Fibroblast of skin of abdomen (primary cell): ENCODE measurements at places on chromosomes 11 and 22.

DNA sequence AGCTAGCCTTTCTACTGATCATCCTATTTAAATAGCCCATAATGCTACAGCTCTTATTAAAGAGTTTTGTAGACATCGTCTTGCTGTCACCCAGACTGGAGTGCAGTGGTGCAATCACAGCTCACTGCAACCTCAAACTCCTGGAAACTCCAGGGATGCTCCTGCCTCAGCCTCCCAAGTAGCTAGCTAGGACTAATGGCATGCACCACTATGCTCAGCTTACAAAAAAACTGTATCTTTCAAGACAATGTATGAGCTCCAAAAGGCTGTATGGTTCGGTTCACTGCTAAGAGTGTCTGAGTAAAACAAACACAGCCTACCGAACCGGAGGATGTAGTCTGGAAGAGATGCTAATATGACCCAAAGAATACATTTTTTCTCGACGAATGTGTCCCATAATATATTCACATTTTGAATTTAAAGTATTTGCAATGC, 2.6 kb downstream of the TAF1D start:
- DNase-seq, result no peak

DNA sequence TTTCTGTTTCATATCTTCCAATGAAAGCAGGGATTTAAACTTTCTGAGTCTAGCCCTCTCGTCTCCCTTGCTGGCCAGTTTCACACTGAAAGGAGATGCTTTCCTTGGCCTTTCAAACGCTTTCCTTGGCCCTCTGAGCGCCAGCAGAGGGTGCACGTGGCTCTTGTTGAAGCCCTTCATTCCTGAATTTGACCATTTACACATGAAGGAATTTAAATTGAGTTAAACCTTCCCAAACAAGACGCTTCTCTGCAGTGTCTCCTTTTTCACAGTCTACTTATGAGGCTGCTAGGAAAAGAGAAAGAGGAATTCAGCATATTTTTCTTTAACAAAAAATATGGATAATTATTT, 21.6 kb downstream of the NNMT start:
- DNase-seq, result peak; percentile 65

DNA sequence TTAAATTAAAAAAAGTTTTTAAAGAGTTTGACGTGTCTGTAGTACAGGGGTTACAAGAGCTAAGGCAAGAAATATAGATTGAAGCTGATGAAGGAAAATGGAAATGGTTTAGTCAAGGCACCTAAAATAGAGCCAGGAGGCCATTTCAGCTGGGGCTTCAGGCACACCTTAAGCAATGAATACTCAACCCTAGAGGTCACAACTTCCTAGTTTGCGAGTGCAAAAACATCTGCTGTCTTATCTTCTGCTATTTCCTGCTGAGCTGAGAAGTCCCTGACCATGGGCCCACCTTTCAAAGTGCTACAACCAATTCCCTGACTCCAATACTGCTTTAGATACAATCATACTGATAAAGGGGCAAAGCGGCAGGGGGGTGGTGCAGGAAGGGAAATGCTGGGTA, 87.4 kb downstream of the DLG2 start:
- DNase-seq, result no peak

DNA sequence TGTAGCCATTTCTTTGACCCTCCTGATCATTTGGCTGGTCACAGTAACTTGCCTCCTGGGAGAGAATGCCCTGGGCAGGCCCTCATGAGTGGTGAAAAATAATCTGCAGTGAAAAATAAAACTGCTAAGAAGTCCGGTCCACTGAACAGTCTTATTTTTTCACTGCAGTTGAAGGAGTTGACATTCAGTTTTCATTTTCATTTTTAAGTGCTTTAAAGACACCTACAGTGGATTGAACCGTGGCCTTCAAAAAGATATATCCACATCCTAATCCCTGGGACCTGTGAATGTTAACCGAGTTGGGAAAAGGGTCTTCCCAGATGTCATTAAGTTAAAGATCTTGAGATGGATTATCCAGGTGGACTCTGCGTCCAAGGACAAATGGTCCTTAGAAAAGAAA, 153.6 kb upstream of the GRK3 start:
- no peak for DNase-seq

DNA sequence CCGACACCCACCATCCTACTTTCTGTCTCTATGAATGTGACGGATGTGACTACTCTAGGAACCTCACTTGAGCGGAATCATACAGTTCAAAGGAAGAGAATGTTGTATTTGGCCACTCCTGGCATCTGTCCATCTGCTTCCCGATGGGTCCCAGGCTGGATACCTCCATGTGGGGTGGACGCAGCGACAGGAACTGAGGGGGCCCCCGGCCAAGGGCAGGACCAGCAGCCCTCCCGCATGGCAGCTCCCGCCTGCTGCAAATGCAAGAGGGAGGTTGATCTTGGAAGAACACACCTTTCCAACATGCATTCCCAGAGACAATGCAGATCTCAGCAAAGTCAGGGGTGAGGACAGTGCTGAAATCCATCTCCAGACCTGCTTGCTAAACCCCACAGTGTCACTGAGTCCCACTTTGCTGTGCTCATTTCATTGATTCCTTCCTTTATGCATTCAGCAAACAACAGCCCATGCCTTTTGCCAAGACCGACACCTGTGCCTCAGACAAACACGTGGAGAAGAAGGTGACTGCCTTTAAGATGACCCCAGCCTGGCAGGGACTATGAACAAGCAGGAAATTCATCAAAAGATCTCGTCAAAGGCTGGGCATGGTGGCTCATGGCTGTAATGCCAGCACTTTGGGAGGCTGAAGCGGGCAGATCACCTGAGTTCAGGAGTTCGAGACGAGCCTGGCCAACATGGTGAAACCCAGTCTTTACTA, 246.2 kb downstream of the CTTN start:
- no peak for DNase-seq

GRCh38 chr22:37218771-37219411, 6.6 kb upstream of the SSTR3 start:
- DNase-seq, result no peak

- DNase-seq, result peak; percentile 15
Measured at GRCh38 chr11:101010899-101011298, 118.7 kb downstream of the PGR start.
